ENCODE measurements at places on chromosomes 1 and 21. TPM values are rescaled to one million over a fixed set of nuclear protein-coding genes. Genes with fewer than 3 reads are reported as not detected.

- no peaks in the 10 kb centered on the region for H3K36me3 ChIP-seq
- no peak for DNase-seq
These were observed 80.4 kb upstream of the COL6A1 start for GRCh38 chr21:45901061-45901690.

GRCh38 chr1:3673381-3674099 is 21.2 kb downstream of the TP73 start:
- peaks cover 11% of the 10 kb centered on the region for H3K4me1 ChIP-seq
- no peak for DNase-seq
- H3K4me3 ChIP-seq: no peak overlapping the region
- no peaks in the 10 kb centered on the region for H3K36me3 ChIP-seq
- H3K27ac ChIP-seq: no peak overlapping the region

Gene RAB7B
- 1.1 TPM for polyA plus RNA-seq

Gene MIXL1
- polyA plus RNA-seq: not detected

Gene GCSAML
- not detected for polyA plus RNA-seq

Gene VN1R5
- not detected for polyA plus RNA-seq

DNA sequence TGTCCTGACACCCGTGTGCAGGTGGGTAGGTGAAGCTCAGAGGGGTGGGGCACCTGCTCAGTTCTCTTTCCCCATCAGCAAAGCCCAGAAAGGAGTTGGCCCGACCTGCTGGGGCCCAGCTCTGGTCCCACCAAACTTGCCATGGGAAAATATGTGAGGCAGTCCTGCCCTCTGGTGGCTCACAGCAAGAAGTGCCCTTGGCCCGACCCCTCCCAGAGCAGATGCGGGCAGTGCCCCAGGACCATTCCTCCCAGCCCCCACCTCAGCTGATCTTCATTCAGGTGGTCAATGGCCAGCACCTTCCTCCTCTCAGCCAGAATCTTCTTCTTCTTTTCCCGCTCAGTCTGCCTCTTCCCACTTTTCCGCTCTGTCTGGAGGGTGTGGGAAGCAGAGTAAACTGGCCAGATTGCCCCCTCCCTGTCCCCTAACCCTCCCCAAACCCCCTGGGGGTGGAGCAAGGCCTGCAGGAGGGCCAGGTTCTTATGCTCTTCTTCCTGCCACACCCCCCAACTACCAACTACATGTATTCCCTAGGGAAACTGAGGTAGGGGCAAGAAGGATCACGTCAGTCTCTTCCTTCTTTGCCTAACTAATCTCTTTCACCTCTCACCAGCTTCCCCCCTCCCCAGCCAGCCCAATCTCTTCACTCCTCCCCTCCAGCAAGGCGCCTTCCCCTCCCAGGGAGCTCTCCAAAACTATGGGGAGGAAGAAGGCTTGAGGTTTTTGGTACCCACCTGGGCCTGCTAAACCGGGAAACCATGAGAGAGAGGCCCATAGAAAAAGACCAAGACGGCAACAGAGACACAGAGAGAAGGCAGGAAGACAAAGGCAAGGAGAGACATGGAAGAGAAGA is 15.6 kb downstream of the TNNT2 start:
- H3K36me3 ChIP-seq: no peaks in the 10 kb centered on the region
- no peaks in the 10 kb centered on the region for H3K4me1 ChIP-seq
- H3K27ac ChIP-seq: no peak overlapping the region
- no peak for DNase-seq
- no peak overlapping the region for H3K4me3 ChIP-seq

Gene PTGS2
- 0.54 TPM for polyA plus RNA-seq

GRCh38 chr1:151143057-151143435 is 3.4 kb downstream of the SEMA6C start:
- DNase-seq: no peak
- H3K36me3 ChIP-seq: peaks cover 37% of the 10 kb centered on the region
- no peaks in the 10 kb centered on the region for H3K4me1 ChIP-seq
- H3K27ac ChIP-seq: no peak overlapping the region

GRCh38 chr1:214573386-214574318 is 22.2 kb upstream of the PTPN14 start:
- DNase-seq: no peak
- H3K36me3 ChIP-seq: no peaks in the 10 kb centered on the region

DNA sequence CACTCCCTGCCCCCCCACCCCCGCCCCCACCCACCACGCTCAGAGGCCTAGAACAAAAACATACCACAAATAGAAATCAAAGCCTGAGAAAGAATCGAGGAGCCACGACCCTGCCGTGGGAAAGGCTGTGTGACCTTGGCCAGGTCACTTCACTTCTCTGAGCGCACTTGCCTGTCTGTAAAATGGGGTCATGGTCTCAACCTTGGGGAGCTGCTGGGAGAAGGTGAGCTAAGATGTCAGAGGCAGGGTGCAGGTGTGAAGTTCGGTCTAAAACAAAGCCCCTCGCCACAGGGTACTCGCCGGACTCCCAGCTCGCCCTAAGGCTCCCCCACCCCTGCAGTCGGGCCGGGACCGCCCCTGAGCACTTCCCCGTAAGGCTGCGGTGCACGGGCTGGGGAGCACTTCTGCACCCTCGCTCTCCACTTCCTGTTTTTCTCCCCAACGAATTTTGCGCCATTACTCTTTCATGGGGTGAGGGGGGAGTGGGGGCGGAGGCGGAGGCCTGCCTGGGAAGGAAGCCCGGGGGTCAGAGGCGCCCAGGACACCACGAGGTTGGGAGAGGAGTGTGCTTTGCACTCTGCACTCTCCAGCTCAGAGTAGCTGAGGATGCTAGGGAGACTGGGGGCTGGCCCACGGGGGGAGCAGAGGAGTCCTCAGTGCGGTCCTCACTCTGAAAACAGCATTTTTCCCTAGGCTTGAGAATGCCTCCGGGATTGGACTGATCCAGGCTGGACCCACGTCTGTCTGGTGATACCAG is 21.9 kb upstream of the PIK3CD start:
- H3K36me3 ChIP-seq: no peaks in the 10 kb centered on the region
- peaks cover 15% of the 10 kb centered on the region for H3K27me3 ChIP-seq
- no peak overlapping the region for H3K27ac ChIP-seq
- H3K4me3 ChIP-seq: peak overlapping the region; percentile 11
- no peaks in the 10 kb centered on the region for H3K4me1 ChIP-seq

Gene RNU1-1
- polyA plus RNA-seq: not detected

Gene LCE7A
- not detected for polyA plus RNA-seq

Gene PROX1
- polyA plus RNA-seq: 0.67 TPM

Gene PLA2G2F
- polyA plus RNA-seq: not detected

GRCh38 chr21:18248171-18248570 is 3.5 kb downstream of the CHODL start:
- no peak for DNase-seq
- no peak overlapping the region for H3K27ac ChIP-seq

DNA sequence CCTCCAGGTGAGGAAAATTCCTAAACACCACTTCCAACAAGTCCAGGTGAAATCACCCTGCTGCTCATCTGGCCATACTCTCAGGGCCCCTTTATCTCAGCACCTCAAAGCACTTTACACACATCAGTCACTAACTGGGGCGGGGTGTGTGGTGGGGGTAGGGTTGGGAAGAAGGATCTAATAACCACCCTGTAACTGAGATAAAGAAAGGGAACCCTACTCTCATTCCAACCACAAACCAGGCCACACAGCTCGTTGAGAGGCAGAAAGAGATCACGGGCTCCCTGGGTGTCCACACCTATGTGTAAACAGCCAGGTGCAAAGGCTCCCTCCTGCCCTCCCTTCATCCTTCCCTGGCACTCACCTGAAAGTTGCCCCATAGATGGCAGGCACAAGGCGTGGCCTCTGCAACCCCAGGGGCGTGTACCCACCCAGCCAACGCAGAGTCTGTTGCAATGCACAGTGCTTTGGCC is 20.4 kb downstream of the GPR161 start:
- peak; percentile 80 for DNase-seq
- H3K4me3 ChIP-seq: no peak overlapping the region
- H3K27ac ChIP-seq: no peak overlapping the region
- H3K36me3 ChIP-seq: no peaks in the 10 kb centered on the region

Gene DMBX1
- not detected for polyA plus RNA-seq

- H3K27ac ChIP-seq: peak overlapping the region; percentile 76
- H3K4me3 ChIP-seq: peak overlapping the region; percentile 88
- no peak for DNase-seq
- H3K4me1 ChIP-seq: peaks cover 6% of the 10 kb centered on the region
- no peaks in the 10 kb centered on the region for H3K27me3 ChIP-seq
- H3K36me3 ChIP-seq: peaks cover 49% of the 10 kb centered on the region
These were observed 684 bp upstream of the MRPL20 start for GRCh38 chr1:1407636-1408318.

Gene DCST1
- polyA plus RNA-seq: not detected

Gene VASH2
- 0.30 TPM for polyA plus RNA-seq

DNA sequence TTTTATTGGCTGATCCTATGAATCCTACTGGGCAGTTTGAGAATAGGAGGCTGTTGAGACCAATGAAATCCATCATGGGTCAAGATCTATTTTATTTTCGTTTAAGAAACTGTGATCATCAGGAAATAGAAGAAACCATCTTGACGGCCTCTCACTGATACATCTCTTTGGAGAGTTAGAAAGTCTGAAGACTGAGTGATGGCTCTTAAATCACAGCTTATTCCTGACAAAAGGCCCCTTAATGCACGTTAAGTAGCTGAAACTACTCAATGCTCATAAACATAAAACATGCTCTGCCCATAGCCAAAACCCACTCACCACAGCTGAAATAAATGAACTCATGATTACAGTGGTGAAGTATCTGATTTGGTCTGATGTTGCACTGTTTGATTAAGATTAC is 784.5 kb upstream of the NEGR1 start:
- no peak overlapping the region for H3K27ac ChIP-seq
- H3K36me3 ChIP-seq: no peaks in the 10 kb centered on the region
- no peak for DNase-seq
